ENCODE measurements at places on chromosomes 7 and 10.

DNA sequence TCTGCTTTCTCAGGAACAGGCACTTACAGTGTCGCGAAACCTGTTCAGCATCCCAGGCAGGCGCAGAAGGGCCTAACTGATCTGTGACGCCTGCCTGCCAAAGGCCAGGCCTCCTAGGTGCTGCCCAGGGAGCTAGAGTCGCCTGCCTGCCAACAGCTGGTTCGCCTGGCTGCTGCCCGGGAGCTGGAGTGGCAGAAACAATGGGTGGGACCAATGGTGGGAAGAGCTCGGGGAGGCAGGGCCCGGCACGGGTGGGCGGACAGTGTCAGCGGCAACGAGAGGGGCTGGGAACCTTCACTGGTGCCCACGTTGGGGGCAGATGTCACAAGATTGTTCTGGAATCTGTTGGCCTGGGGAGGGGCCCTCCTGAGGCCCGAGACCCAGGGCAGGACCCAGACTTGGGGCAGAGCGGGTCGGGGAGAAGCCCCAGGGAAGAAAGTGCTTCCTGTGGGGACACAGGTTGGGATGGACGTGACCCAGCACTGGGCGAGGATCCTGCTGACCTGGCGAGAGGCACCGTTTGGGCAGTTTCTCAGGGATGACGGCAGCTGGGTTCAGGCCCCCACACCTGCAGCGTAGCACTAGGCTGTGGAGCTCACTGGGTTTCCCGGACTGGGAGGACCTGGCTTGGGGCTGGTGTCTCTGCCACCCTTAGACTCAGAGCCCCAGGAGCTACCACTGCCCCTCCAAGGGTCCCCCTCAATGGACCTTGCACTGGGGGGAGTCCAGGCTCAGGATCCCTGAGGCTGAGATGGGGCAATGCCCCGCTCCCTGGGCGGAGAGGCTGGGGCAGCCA lies 181.8 kb downstream of the ELFN1 start:
- DNase-seq, result no peak

DNA sequence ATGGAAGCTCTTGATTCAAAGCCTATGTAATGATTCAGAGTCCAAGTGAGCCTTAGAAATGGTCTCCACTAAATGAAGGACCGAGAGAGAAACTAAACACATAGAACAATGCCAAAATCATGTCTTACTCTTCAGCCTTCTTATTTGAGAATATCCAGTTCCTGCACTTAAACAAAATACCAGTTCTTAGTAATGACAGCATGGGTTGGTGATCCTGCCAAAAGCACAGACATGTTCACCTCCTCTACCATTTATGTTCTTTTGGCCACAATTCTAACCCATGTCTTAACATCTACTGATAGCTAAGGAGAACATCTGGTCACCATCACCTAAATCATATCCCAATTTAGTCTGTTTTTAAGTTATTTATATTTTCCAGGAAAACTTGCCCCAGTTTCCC lies 239.6 kb upstream of the PTN start:
- no peak for DNase-seq

- no peak for DNase-seq
Observed at GRCh38 chr10:61248013-61248412, 205.2 kb downstream of the TMEM26 start.

GRCh38 chr10:62231371-62231770 lies 37.3 kb downstream of the RTKN2 start:
- DNase-seq, result no peak

GRCh38 chr7:127794136-127794535 lies 142.1 kb downstream of the SND1 start:
- DNase-seq, result no peak

GRCh38 chr7:150325110-150325611 lies 1.8 kb upstream of the ACTR3C start:
- DNase-seq, result no peak

DNA sequence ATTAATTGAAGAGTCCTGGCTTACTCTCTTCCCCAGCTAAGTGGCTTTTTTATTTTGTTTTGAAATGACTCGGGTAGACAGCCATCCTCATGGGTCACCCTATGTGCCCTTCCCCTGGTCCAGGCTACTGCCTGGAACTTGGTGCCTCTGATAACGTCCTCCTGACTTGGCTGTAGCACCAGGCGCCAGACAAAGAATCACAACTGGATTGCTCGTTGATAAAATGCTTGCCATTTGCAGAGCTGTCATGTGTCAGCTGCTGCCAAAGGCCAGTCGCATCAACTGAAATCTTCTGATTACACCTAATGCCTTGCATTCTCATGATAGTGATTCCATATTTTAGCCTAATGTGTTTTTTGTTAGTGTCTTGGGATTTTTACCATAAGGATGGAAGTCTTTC lies 27.4 kb upstream of the ABLIM1 start:
- DNase-seq, result no peak

DNA sequence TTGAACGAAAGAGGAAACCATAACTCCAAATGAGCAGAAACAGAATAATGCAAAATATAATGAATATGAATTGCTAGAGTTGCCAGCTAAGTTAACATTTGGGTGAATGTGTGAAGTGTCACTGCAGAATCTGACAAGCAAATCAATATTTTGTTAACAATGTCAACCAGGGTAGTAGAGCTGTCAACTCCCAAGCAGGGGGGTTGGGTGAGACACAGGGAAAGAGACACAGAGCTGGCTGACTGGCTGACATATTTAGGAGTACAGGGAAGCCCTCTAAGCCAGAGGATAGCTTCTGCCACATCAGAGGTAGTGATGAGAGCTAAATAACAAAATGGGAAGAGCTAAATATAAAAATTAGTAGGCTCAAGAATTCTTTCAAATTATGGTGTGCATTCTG lies 393.1 kb upstream of the KCND2 start:
- no peak for DNase-seq

DNA sequence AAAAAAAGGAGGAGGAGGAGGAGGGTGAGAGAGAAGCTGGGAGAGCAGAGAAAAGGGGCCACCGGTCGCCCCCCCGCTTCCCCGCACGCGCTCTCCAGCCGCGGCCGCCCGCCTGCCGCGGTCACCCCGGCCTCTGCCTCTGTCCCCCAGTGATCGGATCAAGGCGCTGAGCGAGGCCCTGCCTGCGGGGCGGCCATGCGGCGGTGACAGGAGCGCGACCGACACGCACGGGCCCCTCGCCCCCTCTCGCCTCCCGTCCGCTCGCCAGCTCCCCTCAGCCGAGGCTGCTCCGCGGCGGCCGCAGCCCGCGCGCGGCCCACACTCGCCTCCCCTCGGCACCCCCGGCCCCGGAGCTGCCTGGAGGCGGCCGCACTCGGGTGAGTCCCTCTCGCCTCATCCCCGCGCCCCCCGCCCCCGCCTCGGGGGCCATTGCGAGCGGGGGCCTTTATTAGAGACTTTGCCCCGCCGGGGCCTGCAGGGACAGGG lies at the start of gene GTF2I:
TSS of gene GTF2I (plus strand) at position 27 of the 486 bp plus-strand sequence. CDS start 31,411 bp downstream, outside the sequence.
- DNase-seq, result no peak

- DNase-seq, result no peak
Observed at GRCh38 chr10:101708870-101709269, 13.9 kb upstream of the FBXW4 start.

- no peak for DNase-seq
Observed at GRCh38 chr10:118853916-118854315, 99.1 kb upstream of the CACUL1 start.

DNA sequence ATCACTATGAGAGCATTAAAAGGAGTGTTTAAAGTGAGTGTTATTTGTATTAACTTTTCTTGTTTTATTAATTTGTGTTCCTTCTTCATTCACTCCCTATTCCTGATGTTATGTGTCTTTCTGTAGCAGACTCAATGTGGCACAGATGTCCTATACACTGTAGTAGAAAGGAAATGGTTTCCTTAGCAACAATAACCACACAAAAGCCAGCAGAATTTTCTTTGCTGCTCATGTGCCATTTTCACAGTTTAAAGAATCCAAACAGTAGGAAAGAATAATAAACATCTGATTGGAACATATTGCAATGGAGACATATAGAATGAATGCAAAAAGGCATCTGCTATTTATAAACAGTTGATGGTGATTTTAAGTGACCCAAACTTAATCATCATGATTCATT lies 763.6 kb downstream of the PHTF2 start:
- no peak for DNase-seq

GRCh38 chr10:120365872-120366271 lies 91.2 kb upstream of the PLPP4 start:
- no peak for DNase-seq

DNA sequence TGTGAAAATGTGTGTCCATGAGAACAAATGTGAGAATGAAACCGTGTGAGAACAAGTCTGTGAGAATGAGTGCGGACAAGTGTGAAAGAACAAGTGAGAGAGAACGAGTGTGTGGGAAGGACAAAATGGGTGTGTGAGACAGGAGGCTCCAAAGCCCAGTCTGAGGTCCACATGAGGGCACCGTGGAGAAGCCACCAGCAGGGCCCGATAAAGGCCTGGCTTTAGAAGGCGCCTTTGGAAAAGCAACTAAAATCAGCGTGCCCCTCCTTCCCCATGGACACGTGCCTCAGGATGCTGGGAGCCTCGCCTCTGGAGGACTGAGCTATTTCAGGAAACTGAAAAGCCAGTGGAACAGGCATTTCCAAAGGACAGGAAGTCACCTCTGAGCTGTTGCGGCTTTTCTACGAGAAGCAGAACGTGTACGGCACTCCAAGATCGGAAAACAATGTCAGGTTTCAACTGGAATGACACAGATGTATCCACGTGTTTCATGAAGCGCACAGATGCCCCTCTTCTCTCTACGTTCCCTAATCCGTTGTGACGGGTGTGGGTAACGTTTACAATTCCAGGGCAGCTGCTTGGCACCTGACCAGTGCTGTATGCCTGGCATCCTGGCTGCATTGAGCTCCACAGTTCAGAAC lies 46.4 kb downstream of the ESYT2 start:
- DNase-seq, result no peak

GRCh38 chr10:17227367-17228090 lies 512 bp upstream of the VIM start:
- no peak for DNase-seq

DNA sequence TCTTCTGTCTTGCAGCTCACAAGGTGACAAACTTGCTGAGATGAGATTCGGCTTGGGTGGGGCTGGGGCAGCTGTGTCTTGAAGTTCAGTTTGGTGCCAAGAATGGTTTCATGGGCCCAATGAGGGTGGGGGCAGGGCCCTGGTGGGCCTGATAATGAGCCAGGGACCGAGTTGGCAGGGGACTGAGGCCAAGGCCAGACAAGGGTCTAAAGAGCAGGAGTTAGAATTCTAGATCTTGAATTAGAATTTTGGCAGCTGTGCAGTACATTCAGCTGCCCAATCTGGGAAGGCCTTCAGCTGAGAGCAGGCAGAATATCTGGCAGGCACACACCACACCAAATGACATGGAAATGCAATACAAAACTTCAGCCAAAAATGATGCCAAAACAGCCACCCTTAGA lies 1.5 kb upstream of the JAZF1 start:
- no peak for DNase-seq

GRCh38 chr7:3067193-3067592 lies 23.5 kb upstream of the CARD11 start:
- DNase-seq, result no peak

GRCh38 chr7:129990403-129991192 lies 37.8 kb upstream of the UBE2H start:
- no peak for DNase-seq

- DNase-seq, result no peak
Observed at GRCh38 chr10:43912469-43912868, 263.8 kb upstream of the ZNF32 start.

DNA sequence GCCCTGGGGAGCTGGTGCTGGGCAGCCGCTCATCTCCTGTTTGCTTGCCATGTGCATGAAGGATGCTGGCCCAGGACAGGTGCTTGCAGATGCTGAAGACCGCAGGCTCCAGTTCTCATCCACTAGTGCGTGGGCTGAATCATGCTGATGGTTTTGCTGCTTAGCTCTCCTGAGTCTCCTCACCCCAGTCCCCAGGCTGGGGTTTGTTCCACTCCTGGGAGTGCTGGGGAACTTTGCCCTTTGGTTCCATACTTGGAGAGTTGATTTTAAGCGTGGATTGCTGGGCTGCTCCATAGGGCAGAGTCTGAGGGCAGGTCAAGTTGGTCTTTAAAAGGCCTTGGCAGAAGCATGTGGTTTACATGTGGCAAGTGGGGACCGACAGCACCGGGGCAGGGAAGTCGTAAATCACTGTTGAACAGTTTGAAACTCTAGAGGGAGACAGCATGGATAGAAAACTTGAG lies 9.1 kb downstream of the DYNC2I1 start:
- DNase-seq, result no peak

DNA sequence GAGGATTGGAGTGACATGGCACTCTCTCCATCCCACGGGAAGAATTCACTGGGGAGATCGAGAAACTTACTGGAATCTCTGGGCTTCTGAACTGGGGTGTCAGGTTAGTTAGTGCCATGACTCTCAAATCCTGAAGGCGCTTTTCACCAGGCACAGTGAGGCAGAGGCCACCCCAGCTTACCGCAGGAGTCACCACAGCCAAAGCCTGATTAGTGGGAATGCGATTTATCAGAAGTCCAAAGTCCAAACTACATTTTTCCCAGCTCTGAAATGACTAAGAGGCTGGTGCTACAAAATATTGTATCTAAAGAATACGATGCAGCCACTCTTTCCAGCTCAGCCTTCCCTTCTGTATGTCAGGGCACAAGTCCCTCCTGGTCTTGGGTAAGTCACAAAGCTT lies 334.8 kb upstream of the SHH start:
- DNase-seq, result no peak

DNA sequence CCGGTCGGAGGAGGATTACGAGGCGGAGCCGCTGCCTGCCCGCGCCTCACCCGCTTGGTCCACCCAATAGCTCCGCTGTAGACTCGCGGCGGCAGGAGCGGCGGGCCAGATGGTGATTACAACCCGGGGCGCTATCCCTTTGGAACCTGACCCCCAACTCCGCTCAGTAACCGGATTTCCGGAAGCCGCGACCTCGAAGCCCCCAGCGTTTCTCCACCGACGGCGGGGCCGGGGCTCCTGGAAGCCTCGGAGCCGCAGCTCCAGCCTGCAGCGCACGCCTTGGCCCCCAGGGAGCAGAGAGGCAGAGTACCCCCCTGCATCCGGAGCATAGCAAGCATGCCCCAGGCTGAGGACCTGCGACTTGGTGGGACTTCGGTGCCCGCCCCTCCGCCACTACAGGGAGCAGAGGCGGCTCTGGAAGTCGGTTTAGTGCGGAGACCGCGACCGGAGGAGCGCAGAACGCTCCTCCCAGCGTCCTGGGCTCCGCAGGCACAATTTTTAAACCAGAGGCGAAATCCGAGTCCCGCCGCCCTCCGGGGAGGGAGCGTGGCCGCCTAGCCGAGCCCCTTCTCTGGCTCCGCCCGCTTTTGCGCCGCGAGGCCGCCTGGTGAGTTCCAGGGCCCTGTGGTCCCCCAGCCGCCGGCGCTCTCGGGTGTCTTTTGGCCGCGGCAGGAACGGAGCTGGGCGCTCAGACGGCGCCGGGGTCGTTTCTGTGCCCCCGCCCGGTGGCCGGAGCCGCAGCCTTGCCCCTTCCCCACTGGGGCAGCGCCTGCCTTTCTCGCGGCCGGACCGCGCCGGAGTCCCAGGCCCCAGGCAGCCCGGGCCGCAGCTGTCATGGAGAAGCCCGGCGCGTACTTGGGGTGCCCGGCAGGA lies 28.2 kb upstream of the BMS1 start:
- DNase-seq, result no peak

- DNase-seq, result no peak
Observed at GRCh38 chr7:79434867-79435266, 18.6 kb downstream of the MAGI2 start.

Measured in stimulated activated CD8-positive, alpha-beta memory T cell treated with anti-CD3 and anti-CD28 coated beads, Interleukin-4, amount 100 ng/mL, for 1 hour (primary cell).